ENCODE measurements at places on chromosomes 11 and 22.
A peak's percentile ranks its signal among the peaks of the same experiment; 100 is the strongest.

DNA sequence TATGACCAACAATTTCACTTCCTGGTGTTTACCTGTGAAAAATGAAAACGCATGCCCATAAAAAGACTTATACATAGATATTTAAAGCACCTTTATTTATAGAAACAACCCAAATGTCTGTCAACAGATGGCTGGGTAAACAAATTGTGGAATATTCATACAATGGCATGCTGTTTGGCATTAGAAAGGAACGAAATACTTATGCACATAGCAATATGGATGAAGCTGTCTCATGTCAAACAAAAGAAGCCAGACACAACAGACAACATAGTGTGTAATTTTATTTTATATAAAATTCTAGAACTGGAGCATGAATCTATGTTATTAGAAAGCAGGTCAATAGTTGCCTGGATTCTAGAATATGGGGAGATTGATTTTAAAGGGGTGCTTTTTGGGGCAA lies 38.0 kb downstream of the GRK3 start:
- no peak for DNase-seq

- no peak for DNase-seq
Observed at GRCh38 chr11:395866-396265, 1.9 kb downstream of the PKP3 start.

- no peak for DNase-seq
Observed at GRCh38 chr22:47043835-47044721, 281.6 kb downstream of the TBC1D22A start.

GRCh38 chr22:30806391-30806861 lies 111.8 kb downstream of the OSBP2 start:
- DNase-seq, result peak; percentile 63

DNA sequence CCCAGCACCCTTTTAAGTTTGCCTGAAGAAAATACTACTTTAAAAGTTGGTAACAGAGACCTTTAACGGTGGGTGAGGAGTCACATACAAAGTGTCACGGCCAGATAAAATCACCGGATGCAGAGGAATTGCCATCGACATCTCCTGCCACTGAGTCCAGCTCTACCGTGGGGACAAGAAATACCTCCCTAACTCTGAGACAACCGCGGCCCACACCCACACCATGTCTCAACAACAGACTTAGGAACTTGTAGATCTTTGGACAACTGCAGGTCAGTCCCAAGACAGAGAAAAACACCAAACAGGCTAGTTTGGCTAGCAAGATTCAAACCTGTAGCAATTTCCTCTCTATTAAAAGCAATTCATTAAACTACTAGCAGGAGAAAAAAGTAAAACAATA lies 669 bp downstream of the ETS1 start:
- no peak for DNase-seq

DNA sequence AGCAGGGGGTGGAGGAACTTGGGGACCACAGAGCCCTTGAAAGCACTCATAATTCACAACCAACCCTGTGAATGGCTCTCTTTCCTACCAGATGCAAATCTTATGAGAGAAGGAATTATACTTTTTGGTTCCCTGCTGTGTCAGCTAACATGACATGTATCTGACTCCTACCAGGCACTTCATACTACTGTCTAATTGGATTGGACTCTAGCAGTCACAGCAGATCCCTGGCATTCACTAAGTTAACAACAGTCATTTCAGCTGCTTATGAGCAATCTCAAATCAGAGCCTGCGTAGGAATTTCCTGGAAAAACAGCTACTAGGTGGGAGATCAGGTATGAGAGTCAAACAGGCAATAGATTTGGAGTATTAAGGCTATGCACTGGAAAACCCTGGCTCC lies 11.1 kb upstream of the ENDOD1 start:
- DNase-seq, result no peak

DNA sequence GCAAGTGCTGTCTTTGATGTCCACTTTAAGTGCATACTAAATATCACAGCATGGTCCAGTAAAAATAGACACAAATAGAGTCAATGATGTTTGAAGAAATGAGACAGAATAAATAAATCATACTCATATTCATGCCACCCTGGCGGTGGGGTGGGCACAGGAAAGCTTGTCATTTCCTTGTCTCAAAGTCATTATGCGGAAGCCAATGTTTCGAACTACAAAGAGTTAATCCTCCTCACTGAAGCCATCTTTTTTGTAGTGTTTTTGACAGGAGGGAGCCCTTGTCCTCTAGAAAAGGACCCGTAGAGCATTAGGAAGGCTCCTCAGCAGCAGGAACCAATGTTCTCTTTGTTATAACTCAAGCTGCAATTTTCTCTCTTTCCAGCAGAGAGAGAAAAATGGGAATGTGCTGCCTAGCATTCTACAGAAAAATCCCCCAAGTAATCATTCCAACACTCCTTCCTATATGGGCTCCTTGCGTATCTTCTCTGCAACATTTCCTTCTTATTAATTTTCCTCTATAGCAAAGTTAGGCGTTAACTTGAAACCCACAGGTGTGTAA lies 30.6 kb downstream of the SC5D start:
- no peak for DNase-seq

GRCh38 chr11:113023228-113023627 lies 62.0 kb downstream of the NCAM1 start:
- no peak for DNase-seq

GRCh38 chr22:23571486-23571885 lies 8.6 kb downstream of the IGLL1 start:
- DNase-seq, result no peak

DNA sequence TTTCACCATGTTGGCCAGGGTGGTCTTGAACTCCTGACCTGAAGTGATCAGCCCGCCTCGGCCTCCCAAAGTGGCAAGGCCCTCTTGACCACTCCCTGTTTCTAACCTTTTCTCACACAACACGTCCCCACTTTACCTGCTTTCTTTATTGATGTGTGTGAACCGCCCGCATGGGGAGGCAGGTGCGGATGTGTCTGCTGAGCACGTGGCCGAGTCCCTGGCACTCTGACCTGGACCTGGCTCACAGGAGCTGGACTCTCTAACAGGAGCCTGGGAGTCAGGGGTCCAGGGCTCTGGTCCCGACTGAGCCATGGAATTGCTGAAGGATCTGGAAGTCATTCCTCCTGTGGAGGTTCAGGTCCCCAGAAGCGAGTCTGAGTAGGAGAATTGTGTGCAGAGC lies 40.0 kb downstream of the C11orf96 start:
- no peak for DNase-seq

DNA sequence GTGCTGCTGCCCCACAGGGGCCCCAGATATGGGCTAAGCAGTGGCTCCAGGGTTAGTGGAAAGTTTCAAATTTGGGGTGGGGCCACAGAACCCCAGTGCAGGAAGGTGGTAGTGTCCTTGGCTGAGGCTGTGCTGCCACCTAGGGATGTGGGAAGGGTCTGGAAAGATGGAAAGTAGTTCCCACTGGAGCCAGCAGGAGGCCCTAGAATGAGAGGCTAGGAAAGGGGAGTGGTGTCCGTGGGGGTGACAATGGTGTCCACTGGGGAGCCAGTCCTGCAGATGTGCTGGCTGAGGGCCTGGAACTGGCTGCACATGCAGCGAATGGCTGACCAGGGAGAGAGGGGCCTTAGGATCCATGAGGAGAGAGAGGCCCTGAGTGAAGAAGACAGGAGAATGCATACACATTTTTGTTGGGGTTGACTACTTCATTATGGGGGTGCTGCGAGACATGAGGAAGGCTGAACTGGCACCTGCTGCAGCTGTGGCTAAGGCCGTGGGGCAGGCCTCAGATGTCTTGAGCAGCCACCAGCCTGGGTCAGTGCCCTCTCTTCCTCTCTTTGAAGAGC lies 21.1 kb downstream of the RFPL3 start:
- peak; percentile 46 for DNase-seq

DNA sequence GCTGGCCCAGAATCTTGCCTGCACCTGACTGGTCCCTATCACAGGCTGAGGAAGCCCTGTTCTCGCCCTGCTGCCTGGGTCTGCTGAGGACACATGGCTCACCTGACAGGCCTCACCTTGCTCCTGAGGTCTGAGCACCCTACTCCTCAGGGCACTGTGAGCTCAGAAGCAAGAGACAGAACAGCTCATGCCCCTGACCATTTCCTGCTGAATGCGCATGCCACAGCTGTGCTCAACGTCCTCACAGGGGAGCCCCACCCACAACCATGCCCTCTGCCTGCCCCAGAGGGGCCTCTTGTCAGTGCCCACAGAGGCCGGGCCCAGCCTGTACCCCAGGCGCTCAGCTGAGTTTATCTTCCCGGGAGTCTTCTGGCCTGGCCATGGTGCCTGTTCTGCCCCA lies 2.8 kb upstream of the TSPO start:
- DNase-seq, result no peak

GRCh38 chr22:47847131-47847890 lies 1084.9 kb downstream of the TBC1D22A start:
- DNase-seq, result no peak

- no peak for DNase-seq
Observed at GRCh38 chr11:93028960-93029522, 59.6 kb downstream of the MTNR1B start.

GRCh38 chr22:30547188-30547587 lies 647 bp upstream of the SEC14L6 start:
- no peak for DNase-seq

GRCh38 chr11:75152651-75153427 lies 1.9 kb downstream of the SLCO2B1 start:
- no peak for DNase-seq

GRCh38 chr22:42270176-42270509 lies 310 bp downstream of the TCF20 start:
- no peak for DNase-seq

GRCh38 chr22:29480512-29481264 lies 670 bp downstream of the NEFH start:
- peak; percentile 51 for DNase-seq

GRCh38 chr11:123487157-123487744 lies 57.2 kb downstream of the GRAMD1B start:
- no peak for DNase-seq

Measured in NT2/D1 (cell line).